Mononuclear cell (primary cell): ENCODE measurements at places on chromosomes 16 and 17. TPM values are rescaled to one million over a fixed set of nuclear protein-coding genes. Genes with fewer than 3 reads are reported as not detected.

PLSCR3 gene
- 21.6 TPM for total RNA-seq

NTN1 gene
- total RNA-seq: 0.21 TPM

OR2C1 gene
- total RNA-seq: not detected

VAT1L gene
- 0.10 TPM for total RNA-seq

GRB7 gene
- total RNA-seq: not detected

MOSMO gene
- total RNA-seq: 3.8 TPM

SCNN1G gene
- not detected for total RNA-seq

HCRT gene
- total RNA-seq: not detected

ARL17A gene
- 14.8 TPM for total RNA-seq

WNT9B gene
- total RNA-seq: not detected

SARM1 gene
- total RNA-seq: 8.8 TPM
